ENCODE measurements at places on chromosomes 5 and 9.
A peak's percentile ranks its signal among the peaks of the same experiment; 100 is the strongest.

- no peak for DNase-seq
Measured at GRCh38 chr9:12790883-12791282, 16.1 kb downstream of the LURAP1L start.

DNA sequence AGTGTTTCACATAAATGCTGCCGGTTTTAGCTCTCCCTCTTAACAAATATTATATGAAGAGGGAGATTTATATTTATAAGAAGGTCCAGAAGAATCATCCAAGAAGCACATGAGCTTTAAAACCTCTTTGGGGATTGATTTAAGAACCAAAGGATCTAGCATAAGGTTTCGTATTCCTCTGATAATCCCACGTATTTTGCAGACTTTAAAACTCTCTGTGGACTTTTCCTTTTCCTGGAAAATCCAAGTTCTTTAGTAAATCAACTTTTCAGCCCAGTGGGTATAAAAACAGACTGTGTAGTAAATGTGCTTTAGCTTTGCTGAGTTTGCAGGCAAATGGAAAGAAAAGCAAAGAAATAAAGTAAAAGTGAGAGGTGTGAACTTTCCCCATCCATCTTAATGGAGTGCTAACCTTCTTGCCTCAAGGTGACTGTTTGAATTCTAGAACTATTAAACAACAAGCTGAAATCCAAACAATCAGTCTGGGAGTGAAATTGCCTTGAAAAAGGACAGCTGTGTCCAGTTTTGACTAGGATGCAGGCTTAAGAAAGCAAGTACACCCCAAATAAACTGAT, 363.4 kb upstream of the SLC24A2 start:
- no peak for DNase-seq

GRCh38 chr5:1732238-1732941, 67.2 kb downstream of the MRPL36 start:
- DNase-seq, result no peak

- no peak for DNase-seq
Measured at GRCh38 chr5:136399527-136399926, 34.2 kb upstream of the TRPC7 start.

GRCh38 chr9:21804331-21804730, 1.9 kb downstream of the MTAP start:
- DNase-seq, result no peak

DNA sequence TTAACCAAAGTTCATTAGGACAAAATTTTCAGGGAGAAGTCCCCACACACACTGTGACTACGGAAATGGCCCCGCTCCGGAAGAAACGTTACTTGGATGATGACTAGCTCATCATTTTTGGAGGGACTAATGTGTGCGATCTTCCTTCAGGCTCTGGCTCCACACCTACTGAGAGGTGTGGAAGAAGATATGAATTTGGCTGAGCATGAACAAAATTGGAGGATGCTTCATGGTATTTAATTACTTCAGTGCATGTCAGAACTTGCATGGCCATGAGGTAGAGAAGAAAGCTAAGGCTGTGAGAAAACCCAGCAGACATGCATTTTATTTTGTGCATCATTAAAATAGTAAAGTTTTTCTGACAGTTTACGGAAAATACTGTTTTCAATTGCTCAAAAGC, 202.1 kb upstream of the TLE4 start:
- no peak for DNase-seq

GRCh38 chr5:124034963-124035362, 523.0 kb downstream of the CSNK1G3 start:
- peak; percentile 51 for DNase-seq

DNA sequence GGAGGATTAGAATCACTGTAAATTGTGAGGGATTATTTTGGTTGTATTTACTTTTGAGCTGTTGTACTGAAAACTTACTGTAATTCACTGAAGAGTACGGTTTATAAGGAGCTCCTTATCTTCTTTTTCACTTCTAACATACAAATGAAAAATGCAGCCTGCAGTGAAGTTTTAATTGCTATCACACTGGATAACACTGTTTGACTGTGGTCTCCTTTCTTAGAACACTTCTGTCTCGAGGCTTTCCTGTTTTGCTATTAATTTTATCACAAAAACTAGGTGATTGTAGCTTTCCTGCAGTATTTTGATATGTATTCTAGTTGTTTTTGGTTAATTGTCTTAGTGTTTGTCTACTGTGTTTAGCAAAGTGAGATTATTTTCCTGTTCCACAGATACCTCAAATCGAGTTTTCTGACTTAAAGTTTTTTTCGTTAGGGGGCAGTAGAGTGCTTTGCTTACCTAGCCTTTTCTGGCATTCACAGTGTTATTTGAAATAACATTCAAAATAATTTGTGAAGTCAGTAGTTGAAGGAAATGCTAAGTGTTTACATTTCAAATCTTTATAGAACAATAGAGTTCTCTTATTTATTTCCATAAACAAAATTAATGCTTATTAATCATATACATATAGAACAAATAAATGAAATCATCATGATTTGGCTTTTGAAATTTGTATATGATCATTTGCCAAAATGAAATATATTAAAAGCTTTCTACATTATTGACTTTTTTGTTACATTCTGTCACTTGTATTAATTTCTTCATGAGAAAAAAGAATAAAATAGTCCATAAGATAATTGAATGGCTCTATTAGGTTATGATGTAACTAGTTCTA, 52.9 kb downstream of the COMMD10 start:
- peak; percentile 40 for DNase-seq

GRCh38 chr5:14560091-14560595, 21.4 kb upstream of the OTULINL start:
- DNase-seq, result no peak

DNA sequence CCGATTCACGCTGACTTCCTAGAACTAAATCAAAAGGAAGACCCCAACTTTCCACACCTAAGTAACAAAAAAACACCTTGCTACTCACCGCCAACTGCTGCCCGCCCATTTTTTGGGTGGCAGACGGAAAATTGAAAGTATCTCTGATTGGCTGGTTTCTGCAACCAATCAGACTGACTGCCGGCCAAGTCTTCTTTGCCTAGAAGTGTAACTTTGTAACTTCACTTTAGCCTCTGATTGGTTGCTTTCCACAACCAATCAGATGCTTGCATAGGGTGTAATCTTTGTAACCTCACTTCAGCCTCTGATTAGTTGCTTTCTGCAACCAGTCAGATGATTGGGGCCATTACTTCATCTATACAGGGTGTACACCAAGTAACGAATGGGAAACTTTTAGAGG, 42.6 kb upstream of the ANKH start:
- no peak for DNase-seq

- DNase-seq, result no peak
Measured at GRCh38 chr9:1222511-1222910, 172.4 kb downstream of the DMRT2 start.

GRCh38 chr5:14153932-14154731, 11.0 kb downstream of the TRIO start:
- no peak for DNase-seq

- DNase-seq, result no peak
Measured at GRCh38 chr9:8821910-8822666, 1022.5 kb upstream of the DMAC1 start.

GRCh38 chr5:39998518-39998917, 573.7 kb upstream of the DAB2 start:
- no peak for DNase-seq

- DNase-seq, result no peak
Measured at GRCh38 chr9:124309667-124310084, 51.9 kb downstream of the NEK6 start.

GRCh38 chr5:10734832-10735523, 26.1 kb downstream of the DAP start:
- DNase-seq, result no peak

GRCh38 chr9:137402746-137403145, 20.2 kb downstream of the EXD3 start:
- no peak for DNase-seq

GRCh38 chr5:147520450-147520849, 10.6 kb upstream of the DPYSL3 start:
- DNase-seq, result no peak

GRCh38 chr9:137058521-137059234, 4.8 kb upstream of the ENTPD2 start:
- DNase-seq, result no peak

DNA sequence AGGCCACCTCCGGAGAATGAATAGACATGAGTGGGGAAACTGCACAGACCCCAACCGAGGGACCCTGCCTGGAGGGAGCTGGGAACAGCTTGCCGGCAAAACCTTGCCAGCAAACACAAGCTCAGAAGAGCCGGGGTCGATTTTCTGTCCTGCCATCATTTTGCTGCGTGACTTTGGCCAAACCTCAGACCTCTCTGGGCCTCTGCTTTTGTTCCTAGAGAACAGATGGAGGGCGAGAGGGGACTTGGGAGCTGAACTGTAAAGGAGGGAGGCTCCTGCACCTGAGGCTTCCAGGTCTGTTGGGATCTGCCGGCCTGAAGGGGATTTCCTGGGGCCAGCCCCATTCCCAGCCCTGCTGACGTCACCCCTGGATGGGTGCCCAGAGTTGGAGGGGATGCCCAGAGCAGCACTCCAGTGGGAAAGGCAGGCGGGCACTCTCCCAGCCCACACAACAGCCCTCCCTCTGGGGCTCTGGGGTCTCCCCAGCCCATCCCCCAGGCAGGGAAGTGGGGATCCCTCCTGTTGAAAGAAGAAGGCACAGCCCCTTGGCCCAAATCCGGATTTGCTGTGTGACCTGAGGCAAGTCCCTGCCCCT, 40.4 kb upstream of the SYNPO start:
- DNase-seq, result no peak

GRCh38 chr5:73436535-73437100, 12.0 kb downstream of the FOXD1 start:
- no peak for DNase-seq

GRCh38 chr5:116626272-116626723, 51.7 kb upstream of the SEMA6A start:
- DNase-seq, result no peak

DNA sequence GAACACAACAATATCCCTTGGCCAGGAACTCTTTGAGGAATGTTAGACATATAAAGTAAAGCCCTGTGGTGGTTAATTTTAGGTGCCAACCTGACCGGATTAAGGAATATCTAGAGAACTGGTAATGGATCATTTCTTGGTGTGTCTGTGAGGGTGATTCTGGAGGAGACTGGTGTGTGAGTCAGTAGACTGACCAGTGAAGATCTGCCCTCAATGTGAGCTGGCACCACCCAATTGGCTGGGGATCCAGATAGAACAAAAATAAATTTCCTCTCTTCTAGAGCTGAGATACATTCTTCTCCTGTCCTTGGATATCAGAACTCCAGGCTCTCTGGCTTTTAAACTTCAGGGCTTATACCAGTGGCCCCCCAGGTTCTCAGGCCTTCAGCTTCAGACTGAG, 56.2 kb upstream of the TNPO1 start:
- DNase-seq, result no peak

- DNase-seq, result no peak
Measured at GRCh38 chr5:128682669-128683068, 144.6 kb upstream of the FBN2 start.

GRCh38 chr5:67997148-67997547, 218.4 kb upstream of the PIK3R1 start:
- DNase-seq, result no peak

DNA sequence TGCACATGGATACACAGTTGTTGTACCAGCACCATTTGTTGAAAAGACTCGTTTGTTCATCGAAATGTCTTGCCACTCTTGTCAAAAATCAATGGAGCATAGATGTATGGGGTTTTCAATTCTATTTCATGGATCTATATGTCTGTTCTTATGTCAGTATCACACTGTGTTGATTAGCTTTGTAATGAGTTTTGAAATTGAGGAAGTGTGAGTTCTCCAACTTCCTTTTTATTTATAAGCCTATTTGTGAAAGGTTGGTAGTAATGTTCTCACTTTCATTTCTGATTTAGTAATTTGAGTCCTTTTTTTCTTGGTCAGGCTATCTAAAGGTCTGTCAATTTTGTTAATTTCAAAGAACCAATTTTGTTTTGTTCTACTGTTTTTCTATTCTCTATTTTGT, 26.1 kb downstream of the ZNF510 start:
- no peak for DNase-seq

- DNase-seq, result no peak
Measured at GRCh38 chr9:81851340-81851739, 76.9 kb upstream of the SPATA31D4 start.

DNA sequence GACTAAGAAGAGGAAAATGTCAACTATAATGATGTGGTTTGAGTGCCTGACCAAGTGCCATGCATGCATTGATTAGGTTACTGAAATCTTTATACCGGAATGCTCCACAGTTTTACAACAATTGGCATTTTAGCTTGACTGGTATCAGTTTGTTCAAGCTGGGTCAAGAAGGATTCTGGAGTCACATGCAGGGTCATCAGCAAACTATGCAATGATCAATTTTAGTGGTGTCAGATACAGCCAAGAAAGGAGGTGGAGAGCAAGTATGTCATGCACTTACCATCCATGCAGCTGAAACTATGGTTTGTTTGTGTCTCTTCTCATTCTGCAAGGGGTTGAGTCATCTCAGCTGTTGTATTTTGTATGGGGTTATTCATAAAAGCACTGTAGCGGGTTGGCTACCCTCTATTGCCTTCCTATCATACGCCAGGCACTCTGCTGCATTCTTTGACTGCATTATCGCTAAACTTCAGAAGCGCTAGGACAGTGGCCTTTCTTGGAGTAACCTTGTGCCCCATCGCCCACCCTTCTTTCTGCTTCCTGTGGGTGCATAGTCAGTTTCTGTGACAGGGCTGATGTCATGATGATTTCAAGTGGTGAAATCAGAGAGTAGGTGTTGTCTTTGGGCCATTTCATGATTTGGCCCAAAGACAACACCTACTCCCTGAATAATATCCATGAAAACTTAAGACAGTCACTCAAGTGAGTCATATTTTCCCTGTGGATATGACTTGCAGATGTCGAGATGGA, 145.4 kb downstream of the MTX3 start:
- no peak for DNase-seq

- DNase-seq, result no peak
Measured at GRCh38 chr9:8254541-8254940, 455.0 kb upstream of the DMAC1 start.

DNA sequence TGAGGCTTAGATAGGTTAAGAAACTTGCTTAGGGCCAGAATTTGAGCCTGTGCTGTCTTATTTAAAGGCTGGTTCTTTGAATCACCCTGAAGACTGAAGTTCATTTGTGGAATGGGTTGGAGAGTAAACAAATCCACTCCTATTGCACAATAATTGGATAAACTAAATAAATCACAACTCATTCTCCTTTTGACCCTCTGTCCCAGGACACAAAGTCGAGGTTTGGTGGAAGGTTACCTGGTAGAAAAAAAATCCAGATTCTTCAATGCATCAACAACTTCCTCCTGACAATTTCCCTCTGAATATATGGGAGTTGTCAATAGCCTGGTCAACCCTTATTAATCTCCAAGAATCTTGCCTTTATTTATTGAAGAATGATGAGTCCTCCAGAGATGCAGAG, 28.9 kb downstream of the TBC1D2 start:
- no peak for DNase-seq

DNA sequence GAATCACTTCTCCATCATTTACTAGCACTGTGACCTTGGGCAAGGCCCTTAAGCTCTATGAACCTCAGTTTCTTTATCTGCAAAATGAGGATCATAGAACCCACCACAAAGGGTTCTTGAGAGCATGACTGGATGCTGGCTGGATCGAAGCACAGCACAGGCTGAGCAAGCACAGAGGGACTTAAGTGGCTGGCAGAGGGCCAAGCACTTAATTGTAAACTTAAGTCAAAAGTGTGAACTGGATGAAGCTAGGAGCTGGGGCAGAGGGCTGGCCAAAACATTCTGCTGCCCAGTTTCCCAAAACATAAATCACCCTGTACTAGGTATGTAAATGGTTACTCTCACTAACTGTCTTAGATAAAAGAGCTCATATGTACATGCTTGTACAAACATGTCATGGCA, 112.3 kb upstream of the WWC1 start:
- no peak for DNase-seq

- DNase-seq, result no peak
Measured at GRCh38 chr5:178123094-178123965, 7.5 kb upstream of the RMND5B start.

Data from GM13977 (cell line).